ENCODE measurements at places on chromosomes 3 and 15.

- DNase-seq = no peak
These were observed 52.4 kb downstream of the ONECUT1 start for GRCh38 chr15:52737720-52738119.

- DNase-seq = no peak
These were observed 1007.2 kb upstream of the ALCAM start for GRCh38 chr3:104359546-104359945.

- no peak for DNase-seq
These were observed 354.9 kb downstream of the EPHB1 start for GRCh38 chr3:135149707-135150681.

- no peak for DNase-seq
These were observed 511.3 kb downstream of the OCA2 start for GRCh38 chr15:27587810-27588209.

GRCh38 chr3:194322678-194323211, 28.4 kb downstream of the CPN2 start:
- no peak for DNase-seq

DNA sequence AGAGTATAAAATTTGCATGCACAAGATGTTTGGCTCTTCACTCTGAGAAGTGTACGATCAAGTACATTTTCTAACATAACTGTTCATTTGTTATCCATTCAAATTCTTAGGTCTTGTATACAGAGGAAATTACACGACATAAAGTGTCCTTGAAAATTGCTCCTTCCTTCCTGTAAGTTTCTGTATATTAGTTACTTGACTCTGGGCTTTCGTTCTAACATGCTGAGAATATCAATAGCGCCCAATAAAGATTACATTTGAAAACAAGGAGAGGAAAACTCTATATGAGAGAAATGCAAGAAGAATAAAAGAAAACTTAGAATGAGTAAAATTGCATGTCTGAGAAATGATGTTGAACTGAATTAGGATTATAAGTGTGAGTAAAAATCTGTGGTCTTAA, 722.5 kb upstream of the CADM2 start:
- DNase-seq = no peak

- no peak for DNase-seq
These were observed 220.4 kb upstream of the UMPS start for GRCh38 chr3:124509884-124510283.

- DNase-seq = peak; percentile 22
These were observed at the start of gene IGF2BP2 for GRCh38 chr3:185825006-185825638. IGF2BP2 (minus strand) TSS chr3:185825042; CDS start chr3:185824960, 82 bp downstream.

DNA sequence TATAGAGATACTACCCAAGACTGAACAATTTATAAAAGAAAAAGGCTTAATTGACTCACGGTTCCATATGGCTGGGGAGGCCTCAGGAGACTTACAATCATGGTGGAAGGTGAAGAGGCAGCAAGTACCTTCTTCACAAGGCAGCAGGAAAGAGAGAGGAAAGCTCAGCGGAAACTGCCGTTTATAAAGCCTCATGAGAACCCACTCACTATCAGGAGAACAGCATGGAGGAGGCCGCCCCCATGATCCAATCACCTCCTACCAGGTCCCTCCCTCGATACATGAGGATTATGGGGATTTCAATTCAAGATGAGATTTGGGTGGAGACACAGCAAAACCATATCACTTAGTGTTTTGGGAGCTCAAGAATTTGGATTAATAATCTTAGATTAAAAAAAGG, 240.2 kb downstream of the UACA start:
- DNase-seq = no peak

- no peak for DNase-seq
These were observed 239.9 kb downstream of the FAM43A start for GRCh38 chr3:194925614-194926013.

DNA sequence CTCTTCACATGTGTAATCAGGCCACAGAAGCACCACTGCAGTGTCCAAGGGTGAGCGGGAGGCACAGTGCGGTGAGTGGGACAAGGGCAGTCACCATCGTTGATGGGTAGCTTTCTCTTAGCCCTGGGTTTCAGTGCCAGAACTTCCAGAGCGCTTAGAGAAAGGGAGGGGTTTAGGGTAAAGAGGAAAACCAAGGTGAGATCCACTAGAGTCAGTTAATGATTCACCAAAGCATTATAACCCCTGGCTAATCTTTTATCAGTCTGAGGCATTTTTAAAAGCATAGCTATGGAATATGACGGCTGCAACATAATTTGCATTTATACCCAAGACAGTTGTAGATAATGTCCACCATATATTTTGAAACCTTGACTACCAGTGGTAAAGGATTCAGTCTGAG, 94.8 kb downstream of the SHQ1 start:
- no peak for DNase-seq

- no peak for DNase-seq
These were observed 240.2 kb downstream of the SCAPER start for GRCh38 chr15:76664895-76665294.

GRCh38 chr3:157820157-157820517, 286.1 kb downstream of the SHOX2 start:
- DNase-seq = no peak

DNA sequence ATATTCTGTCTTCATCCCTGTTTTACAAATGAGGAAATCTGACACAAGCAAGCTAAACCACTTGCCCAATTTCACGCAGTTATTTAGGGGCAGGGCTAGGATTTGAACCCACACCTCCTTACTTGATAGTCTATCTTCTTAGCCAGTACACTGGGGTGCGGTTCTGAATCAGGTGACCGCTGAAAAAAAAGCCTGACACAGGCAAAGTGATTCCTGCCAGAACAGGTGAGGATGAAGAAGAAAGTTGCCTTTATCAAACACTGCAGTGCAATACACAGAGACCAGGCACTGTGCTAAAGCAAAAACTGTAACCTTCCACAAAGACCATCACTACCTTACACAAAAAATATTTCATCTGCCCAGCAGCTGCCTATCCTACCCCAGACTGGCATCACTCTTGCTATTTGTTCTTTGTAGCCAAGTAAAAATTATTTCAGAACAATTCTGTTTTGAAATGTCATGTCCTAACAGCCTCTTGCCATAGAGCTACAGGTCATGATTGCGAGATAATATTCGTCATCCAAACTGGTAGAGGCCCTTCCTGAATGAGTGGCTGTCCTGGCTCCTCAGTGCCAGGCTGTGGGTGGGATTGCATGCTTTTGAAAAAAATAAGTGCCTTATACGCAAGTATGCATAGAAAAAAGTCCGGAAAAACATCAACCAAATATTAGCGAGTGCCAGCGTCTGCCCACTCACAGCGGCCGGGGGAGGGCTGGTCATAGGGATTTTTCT, 142.3 kb upstream of the TPM1 start:
- DNase-seq = no peak

DNA sequence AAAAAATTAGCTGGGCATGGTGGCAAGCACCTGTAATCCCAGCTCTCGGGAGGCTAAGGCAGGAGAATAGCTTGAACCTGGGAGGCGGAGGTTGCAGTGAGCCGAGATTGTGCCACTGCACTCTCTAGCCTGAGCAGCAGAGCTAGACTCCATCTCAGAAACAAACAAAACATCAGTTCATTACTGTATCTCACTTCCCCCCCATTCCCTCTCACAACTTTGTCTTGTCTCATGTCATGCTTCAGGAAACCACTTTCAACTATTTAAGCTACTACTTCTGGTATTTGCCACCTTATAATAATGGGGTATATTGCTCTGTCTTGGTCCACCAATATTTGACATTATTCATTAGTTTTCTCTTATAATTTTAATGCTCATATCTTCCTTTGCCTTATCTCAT, 26.2 kb downstream of the PIK3CA start:
- DNase-seq = no peak

DNA sequence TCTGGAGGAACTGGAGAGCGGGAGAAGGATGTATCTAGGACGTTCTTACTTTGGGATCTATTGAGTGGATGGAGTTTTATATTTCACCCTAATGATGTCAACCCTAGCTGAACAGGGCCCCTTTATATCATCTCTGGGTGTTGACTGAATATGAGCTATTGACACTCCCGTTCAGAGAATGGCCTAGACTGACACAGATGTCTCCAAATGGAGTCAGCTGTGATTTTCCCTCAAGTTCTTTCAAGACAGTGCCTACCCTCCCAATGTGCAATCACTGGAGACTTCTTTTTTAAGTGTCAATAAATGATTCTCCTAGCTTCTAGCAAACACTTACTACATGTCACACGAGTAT, 63.8 kb downstream of the FRMD4B start:
- no peak for DNase-seq

GRCh38 chr3:99269606-99270351, 368.3 kb upstream of the DCBLD2 start:
- DNase-seq = no peak

DNA sequence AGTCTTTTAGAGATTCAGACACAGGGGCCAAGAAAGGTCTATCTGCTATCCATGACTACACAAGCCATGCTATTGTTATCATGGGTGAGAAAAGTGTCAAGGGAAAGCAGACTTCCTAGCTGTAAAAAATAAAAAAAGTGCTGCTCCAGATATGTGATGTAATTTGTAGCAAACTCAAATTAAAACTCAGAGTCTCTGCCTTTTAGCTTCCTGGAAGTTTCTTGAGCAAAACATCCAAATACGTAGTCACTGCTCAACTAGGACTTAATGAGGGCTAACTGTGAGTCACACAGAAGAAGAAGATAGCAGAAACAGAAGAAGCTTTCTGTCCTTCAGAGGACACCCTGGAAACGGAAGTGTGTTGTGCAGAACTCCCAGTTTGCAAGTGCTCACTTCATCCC, 393.4 kb upstream of the NR2F2 start:
- no peak for DNase-seq

GRCh38 chr15:92159481-92159880, 234.2 kb upstream of the ST8SIA2 start:
- no peak for DNase-seq

- DNase-seq = no peak
These were observed 29.9 kb downstream of the ACP3 start for GRCh38 chr3:132346841-132347736.

GRCh38 chr3:59456852-59457485, 407.1 kb upstream of the CFAP20DC start:
- no peak for DNase-seq

GRCh38 chr15:29066310-29066709, 180.5 kb downstream of the APBA2 start:
- DNase-seq = no peak

- no peak for DNase-seq
These were observed 15.8 kb downstream of the HDC start for GRCh38 chr15:50249704-50250103.

- no peak for DNase-seq
These were observed 87.6 kb upstream of the TLE3 start for GRCh38 chr15:70185251-70185711.

GRCh38 chr3:43055806-43056770, 49.8 kb downstream of the POMGNT2 start:
- DNase-seq = no peak

- DNase-seq = no peak
These were observed 14.2 kb downstream of the LPP start for GRCh38 chr3:188168186-188168585.

- no peak for DNase-seq
These were observed 30.7 kb downstream of the PXYLP1 start for GRCh38 chr3:141262308-141262705.

GRCh38 chr3:112874725-112875124, 28.1 kb upstream of the CD200R1L start:
- no peak for DNase-seq

- no peak for DNase-seq
These were observed 71.3 kb downstream of the RASA2 start for GRCh38 chr3:141557961-141558706.

Measured in central memory CD4-positive, alpha-beta T cell (primary cell).